ENCODE measurements at places on chromosomes 6 and 20.

DNA sequence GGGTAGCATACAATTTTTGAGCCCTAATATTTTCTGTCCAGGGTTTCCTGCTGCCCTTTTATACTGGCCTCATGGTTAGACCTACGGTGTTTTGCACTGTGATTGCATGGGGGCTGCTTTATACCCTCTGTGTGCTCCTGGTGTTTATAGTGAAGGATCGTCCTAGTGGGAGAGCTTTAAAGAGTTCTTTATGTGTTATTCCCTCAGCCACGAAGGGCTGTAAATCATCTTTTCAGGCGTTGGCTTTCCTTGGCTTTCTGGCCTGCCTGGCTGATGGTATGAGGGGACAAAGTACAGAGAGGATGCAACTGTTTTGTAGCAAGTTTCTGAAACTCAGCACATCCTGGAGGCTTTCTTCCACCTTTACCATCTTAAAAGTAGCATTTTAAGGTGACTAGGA is 464.3 kb downstream of the EPM2A start:
- H3K27ac ChIP-seq, result no peak overlapping the region
- no peaks in the 10 kb centered on the region for H3K27me3 ChIP-seq
- H3K4me3 ChIP-seq, result no peak overlapping the region

DNA sequence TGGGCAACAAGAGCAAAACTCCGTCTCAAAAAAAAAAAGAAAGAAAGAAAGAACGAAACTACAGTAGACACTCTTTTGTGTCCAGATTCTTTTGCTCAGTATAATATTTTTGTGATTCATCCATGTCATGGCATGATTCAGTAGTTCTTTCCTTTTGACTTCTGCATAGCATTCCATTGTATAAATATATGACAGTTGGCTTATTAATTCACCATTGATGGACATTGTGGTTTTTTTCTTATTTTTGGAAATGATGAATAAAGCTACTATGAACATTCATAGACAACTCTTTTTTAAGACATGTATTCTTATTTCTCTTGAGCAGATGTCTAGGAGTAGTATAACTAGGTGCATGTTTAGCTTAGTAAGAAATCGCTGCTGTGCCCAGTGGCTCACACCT is 10.3 kb upstream of the IER3 start:
- no peaks in the 10 kb centered on the region for H3K36me3 ChIP-seq
- H3K4me1 ChIP-seq, result peaks cover 18% of the 10 kb centered on the region
- DNase-seq, result no peak
- H3K27ac ChIP-seq, result no peak overlapping the region
- H3K4me3 ChIP-seq, result no peak overlapping the region
- H3K27me3 ChIP-seq, result no peaks in the 10 kb centered on the region

DNA sequence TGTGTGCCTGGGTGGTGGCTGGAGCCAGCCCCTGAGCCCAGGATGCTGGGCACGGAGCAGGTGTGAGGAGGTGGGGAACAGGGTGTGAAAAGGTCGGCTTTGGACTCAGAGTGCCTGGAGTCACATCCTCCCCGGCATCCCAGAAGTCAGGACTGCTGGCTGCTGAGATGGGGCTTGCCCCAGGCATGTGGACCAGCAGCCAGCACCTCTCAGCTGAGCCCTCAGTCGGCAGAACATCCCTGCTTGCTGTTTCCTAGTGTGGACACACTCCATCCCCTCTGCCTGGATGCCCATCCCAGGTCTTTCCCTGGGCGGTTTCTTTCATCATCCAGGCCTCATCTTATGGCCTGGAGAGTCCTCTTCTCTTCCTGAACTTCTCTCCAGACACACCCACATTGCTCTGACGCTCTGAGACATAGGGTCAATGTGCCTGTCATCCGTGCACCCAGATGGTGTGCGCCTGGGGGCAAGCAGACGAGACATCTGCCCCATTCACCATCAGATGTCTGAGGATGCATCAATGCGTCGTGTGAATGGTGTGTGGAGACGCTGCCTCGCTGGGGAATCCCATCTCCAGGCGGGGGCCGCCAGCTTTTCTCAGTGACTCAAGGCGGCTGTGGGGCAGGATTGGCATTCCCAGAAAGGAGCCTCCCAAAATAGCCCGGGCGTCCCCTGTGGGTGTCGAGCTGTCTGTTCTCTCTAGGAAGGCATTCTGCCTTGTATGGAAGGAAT is 104.2 kb downstream of the SYCP2 start:
- H3K4me3 ChIP-seq, result no peak overlapping the region
- no peaks in the 10 kb centered on the region for H3K27me3 ChIP-seq
- no peak for DNase-seq
- no peaks in the 10 kb centered on the region for H3K4me1 ChIP-seq
- no peak overlapping the region for H3K27ac ChIP-seq
- no peaks in the 10 kb centered on the region for H3K36me3 ChIP-seq

GRCh38 chr6:75076009-75076408 is 129.8 kb downstream of the COL12A1 start:
- no peak for DNase-seq
- H3K4me3 ChIP-seq, result no peak overlapping the region
- no peak overlapping the region for H3K27ac ChIP-seq
- H3K36me3 ChIP-seq, result no peaks in the 10 kb centered on the region
- H3K4me1 ChIP-seq, result no peaks in the 10 kb centered on the region

GRCh38 chr6:151196555-151196954 is 43.2 kb upstream of the AKAP12 start:
- H3K4me1 ChIP-seq, result no peaks in the 10 kb centered on the region
- H3K27ac ChIP-seq, result no peak overlapping the region
- DNase-seq, result no peak
- H3K4me3 ChIP-seq, result no peak overlapping the region
- no peaks in the 10 kb centered on the region for H3K27me3 ChIP-seq

DNA sequence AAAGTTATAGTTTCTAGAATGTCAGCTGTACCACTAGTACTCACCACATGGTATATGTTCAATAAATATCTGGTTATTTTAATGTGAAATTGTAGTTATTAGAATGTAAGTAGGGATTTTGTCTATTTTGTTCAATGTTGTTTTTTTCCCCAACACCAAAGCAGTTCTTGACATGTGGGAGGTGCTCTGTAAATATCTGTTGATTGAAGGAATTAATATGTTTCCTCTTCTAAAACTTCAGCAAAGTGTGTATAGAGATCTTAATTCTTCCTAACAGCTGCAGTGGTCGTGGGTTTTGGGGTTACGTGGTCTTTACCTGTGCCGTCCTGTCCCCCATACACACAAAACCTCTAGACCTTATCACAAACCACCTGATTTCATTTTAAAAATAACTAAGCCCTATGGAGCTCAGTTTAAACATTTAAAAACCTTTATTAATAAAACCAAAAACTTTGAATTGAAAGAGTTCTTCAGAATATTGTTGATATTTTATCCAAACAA is 471.9 kb upstream of the SOX4 start:
- H3K27me3 ChIP-seq, result no peaks in the 10 kb centered on the region
- H3K36me3 ChIP-seq, result no peaks in the 10 kb centered on the region
- H3K27ac ChIP-seq, result no peak overlapping the region
- no peaks in the 10 kb centered on the region for H3K4me1 ChIP-seq

All from thyroid gland (tissue), 4 donors.